ENCODE measurements at places on chromosomes 4 and X. TPM values are rescaled to one million over a fixed set of nuclear protein-coding genes. Genes with fewer than 3 reads are reported as not detected.

The ADGRL3 gene
- total RNA-seq = 9.7 TPM

GRCh38 chr4:138680256-138680655 lies 335.3 kb upstream of the NOCT start:
- DNase-seq = no peak

The SPIN2A gene
- total RNA-seq = 4.5 TPM

DNA sequence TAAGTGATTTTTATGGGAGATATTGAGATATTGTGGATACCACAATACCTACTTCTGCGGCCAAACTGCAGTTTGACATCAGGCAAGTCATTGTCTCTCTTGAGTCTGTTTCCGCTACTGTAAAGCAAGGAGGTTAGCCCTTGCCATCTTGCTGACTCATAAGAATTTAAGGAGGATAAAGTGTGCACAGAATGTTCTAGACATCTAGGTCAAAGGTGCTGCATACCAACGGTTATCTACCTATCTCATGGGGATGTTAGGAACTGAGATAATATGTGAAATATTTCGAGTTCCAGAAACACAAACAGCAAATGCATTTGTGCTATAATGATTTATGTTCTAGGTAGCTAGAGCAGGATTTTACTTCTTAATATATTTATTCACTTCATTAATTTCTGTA lies 211.5 kb upstream of the NR3C2 start:
- DNase-seq = no peak

The CETN2 gene
- total RNA-seq = 20.4 TPM

DNA sequence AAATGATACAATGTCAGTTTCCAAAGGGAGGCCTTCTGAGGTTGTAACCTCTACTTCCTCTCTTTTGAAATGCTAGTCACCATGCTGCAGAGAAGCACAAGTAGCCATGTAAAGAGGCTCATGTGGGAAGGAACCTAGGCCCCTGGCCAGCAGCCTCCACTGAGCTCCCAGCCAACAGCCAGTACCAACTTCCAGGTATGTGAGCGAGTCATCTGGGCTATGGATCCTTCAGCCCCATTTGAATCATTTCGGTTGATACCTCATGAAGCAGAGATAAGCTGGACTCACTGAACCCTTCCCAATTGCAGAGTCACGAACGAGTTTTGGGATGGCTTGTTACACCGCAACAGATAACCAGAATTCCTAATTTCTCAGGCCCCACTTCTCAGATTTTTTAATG lies 187.0 kb upstream of the LDB2 start:
- no peak for DNase-seq

DNA sequence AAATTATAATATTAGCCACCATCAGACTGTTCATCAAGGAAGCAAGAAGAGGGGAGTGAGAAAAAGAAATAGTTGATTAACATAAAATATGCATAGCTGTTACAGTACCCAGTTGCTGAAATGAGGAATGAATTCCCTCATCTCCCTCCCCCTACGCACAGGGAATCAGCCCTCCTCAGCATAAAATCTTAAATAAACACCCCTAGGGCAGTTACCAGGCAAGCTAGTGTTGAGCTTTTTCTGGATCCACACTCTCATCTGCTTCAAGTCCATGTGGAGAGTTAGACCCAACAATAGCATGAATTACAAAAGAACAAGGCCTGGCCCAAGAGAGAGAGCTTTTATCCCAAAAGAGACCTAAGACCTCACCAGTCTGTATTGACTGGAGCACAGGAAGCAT lies 19.0 kb upstream of the SYTL4 start:
- DNase-seq = no peak

DNA sequence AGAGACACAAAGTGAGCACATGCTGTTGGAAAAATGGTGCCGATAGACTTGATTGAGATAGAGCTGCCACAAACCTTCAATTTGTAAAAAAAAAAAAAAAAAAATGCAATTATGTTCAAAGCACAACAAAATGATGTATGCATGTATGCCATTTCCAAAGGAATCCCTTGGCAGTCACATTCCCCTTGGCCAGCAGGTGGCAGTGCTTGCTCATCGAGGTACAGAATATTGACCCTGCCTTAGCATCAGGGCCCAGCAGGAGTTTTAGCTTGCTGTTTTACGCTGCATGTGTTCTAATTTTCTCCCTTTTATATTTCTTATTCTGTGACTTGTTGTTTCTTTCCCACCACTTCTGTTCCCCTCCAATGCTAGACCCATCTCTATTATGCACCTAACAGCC lies 34.5 kb upstream of the CYBB start:
- peak; percentile 63 for DNase-seq

- no peak for DNase-seq
These were observed 193.4 kb upstream of the GPR101 start for GRCh38 chrX:137227151-137227550.

- no peak for DNase-seq
These were observed 22.3 kb downstream of the TMPRSS11D start for GRCh38 chr4:67861513-67861912.

The HSFX1 gene
- total RNA-seq = 0.85 TPM

DNA sequence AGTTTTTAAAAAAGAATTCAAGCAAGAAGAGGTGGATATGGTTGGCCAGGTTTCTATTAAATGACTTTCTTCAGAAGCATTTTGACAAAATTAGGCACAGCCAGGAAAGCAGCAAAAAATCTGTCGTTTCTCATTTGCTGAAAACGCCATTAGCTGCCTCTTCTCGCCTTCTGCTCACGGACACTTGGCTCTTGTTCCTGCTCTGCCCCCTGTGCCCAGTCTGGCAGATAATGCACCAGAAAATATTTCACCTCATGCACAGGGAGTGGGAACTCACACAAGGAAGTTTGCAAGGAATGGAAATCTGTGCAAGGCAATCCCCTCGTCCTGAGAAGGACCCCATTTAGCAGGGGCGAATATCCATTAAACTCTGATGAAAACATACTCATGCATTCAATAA lies 260.0 kb downstream of the PACRGL start:
- no peak for DNase-seq

The FGFR3 gene
- 18.2 TPM for total RNA-seq

DNA sequence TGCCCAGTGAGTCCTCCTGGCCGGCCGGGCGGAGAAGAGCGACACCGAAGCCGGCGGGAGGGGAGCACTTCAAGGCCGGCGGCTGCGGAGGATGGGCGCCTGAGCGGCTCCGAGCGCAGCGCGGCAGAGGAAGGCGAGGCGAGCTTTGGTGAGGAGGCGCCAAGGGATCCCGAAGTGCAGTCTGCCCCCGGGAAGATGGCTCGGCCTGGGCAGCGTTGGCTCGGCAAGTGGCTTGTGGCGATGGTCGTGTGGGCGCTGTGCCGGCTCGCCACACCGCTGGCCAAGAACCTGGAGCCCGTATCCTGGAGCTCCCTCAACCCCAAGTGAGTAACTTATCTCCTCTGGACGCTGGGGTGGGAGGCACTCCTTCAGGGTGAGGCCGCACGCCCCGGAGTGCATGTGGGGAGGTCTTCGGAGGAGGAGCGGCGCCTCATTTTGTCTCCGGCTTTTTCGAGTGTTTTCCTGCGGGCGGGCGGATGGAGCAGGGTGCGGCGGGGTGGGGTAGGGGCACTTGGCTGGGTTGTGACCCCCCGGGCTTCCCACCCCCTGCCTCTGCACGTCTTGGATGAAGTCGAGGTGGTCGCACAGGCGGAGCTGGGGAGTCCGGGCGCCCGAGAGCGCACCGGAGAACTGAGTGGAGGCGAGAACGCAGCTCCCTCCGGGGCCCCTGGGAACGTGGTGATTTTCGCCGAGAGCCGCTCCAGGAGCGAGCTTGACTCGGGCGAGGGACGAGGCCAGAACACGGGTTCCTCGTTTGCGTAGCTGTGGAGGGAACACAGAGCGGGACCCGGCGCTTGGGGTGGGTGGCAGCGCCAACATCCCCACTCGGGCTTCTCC lies 979 bp downstream of the EFNB1 start:
- no peak for DNase-seq
